Left ventricle myocardium superior (tissue), 1 donor: ENCODE measurements at places on chromosomes 4 and X.

DNA sequence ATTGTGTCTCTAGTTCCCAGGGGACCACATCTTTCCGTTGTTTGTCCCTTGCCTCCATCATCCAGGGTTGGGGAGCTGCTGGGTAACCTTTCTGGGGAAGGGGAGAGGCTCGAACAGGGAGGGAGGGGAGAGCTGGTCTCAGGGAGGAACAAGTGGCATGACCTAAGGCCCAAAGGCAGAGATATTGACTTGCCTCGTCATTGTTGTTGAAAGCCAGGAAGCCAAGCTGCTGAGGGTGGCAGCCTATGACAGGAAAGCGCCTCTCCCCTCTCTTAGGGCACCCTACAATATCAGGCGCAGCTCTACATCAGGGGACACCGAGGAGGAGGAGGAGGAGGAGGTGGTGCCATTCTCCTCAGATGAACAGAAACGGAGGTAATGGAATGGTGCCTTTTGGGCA lies 20.8 kb downstream of the ZNF185 start:
- no peak for DNase-seq

DNA sequence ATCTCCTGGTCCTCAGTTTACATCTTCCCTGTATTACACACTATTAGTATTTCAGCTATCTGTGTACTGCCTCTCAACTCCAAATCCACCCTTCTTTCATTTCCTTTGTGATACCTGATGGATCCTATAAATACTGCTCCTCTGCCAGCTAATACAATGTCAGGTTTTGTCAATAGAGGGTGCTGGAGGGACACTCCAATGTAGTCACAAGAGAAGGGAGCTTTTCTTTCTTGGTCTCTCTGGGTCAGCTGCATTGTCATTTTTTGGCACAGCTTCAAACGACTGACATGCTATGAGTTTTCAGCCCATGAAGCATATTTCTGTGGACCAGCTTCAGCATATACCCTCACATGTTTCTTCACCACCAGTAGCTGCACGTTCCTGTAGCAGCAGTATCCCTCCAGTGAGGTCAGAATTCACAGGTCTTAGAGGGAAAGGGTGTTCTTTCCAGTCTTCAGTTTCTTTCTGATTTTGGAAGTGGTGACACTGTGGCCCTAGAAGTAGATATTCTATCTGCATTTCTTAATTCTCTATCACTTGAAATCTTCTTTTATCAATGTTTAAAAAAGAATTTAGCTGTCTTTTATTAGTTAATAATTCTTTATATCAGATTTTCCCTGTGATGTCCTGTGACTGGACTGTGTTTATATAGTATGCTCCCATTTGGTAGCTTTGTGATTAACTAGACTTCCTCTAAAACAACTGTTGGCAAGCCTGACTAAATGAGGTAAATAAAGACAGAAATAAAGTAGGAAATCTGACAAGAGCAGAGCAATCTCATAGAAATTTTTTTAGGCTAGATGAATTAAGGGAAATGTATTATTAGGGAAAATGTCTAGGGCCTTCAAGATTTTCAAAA lies 60.6 kb downstream of the GABRA2 start:
- DNase-seq = no peak

DNA sequence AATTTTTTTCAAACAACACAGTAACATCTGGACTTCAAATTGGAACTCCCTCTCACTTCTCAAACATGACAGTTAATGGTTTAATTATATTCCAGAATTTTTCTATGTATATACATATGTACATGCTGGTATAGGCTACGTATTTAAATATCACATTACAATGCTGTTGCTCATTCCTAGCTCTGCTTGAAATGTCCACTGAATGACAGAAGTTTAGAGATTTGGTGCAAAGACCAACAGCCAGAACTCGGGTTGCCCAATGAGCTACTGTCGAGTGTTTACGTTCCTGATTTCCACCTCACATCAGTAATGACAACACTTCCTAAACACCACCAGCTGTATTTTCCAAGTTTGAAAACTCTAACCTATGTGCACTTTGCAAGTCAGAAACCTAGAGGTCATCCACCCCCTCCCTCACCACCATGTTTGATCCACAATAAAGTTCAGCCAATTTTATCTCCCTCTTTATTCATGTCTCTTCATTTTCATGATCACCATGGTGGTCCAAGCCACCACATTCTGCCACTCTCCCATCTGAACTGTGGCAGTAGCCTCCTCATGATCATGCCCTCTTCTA lies 49.3 kb upstream of the RPL34 start:
- DNase-seq = no peak

GRCh38 chr4:101853691-101854090 lies 63.2 kb downstream of the BANK1 start:
- no peak for DNase-seq

GRCh38 chrX:82556588-82556987 lies 951.5 kb upstream of the POU3F4 start:
- no peak for DNase-seq

- DNase-seq = no peak
Measured at GRCh38 chrX:56947699-56948098, 47.6 kb downstream of the SPIN3 start.

DNA sequence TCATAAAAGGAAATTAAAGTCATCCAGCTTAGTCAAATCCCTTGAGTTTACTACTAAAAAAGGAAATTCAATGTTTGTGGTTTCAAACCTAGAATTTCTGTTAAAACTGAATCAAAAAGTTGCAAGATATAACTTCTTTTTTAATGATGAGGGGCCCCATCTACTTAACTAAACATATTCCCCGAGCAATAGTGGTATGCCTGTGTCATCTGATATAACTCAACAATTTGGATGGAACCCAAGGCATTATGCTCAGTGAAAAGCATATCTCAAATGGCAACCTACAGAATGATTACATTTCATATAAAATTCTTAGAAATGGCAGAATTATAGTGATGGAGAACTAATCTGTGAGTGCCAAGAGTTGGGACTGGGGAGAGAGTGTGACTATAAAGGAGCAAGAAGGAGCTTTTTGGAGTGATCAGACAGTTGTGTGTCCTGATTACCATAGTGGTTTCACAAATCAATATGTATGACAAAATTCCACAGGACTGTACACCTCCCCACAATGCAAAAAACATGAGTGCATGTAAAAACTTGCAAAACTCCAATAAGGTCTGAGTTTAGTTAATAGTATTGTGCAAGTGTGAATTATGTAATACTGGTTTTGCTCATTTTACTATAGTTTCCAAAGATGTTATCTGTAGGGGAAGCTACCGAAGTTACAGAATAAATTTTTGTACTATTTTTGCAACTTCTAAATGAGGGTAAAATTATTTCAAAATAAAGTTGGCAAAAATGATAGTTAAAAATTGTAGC lies 323.2 kb downstream of the ARHGAP24 start:
- DNase-seq = no peak

- no peak for DNase-seq
Measured at GRCh38 chrX:45614853-45615252, 414.2 kb upstream of the DIPK2B start.

DNA sequence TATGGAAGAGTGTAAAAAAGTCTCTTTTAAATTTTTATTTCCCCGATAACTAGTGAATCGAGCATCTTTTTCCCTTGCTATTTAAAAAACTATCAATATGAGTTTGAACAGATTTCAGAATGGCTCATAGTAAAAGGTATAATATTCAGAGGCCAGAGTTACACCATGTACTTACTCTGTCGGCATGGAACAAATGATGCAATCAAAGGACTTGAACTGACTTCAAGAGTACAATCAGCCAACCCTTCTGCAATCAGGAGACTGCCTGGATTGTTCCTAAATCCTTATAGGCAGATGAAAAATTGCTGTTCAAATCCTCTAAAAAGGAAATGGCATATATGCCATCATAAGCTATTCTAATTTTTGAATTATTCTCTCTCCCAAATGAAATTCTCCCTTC lies 273.3 kb downstream of the SH2D1A start:
- no peak for DNase-seq

DNA sequence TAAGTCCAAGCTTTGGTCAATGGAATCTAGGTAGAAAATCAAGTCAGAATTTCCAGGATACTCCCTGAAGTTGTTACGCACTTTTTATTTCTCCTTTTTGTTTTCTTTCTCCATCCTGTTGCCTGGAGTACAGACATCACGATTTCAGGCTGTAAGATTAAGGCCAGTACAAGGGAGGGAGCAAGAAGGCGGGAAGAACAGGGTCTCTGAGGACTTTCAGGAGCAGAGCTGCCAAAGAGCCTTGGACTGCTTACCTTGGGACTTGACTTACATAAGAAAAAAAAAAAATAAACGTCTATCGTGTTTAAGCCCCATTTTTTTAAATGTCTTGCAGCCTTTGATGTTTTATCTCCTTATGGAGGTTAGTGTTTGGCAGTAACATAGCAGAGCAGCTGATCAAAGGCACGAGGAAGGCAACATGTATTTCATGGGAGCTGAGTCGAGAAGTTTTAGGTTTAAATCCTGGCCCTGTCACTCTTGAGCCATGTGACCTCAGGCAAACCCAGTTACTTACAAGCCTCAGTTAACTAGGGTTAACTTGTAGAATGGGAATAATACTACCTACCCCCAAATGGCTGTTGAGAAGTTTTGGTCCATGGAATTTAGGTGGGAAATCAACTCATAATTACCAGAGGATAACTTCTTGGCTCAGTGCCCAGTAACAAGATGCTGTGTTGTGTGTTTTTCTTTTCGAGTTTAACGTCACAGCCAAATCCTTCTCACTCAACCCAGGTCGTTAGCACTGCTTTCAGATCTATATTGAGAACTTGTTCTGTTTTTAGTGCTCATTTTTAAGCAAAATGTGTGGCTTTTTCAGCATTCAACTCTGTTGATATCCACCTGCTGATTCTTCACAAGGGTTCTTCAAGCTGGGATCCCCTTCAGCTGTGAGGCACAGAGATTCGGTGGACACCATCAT lies 106.8 kb downstream of the CLNK start:
- DNase-seq = no peak

GRCh38 chr4:58766763-58767162 lies 1656.6 kb upstream of the IGFBP7 start:
- no peak for DNase-seq

DNA sequence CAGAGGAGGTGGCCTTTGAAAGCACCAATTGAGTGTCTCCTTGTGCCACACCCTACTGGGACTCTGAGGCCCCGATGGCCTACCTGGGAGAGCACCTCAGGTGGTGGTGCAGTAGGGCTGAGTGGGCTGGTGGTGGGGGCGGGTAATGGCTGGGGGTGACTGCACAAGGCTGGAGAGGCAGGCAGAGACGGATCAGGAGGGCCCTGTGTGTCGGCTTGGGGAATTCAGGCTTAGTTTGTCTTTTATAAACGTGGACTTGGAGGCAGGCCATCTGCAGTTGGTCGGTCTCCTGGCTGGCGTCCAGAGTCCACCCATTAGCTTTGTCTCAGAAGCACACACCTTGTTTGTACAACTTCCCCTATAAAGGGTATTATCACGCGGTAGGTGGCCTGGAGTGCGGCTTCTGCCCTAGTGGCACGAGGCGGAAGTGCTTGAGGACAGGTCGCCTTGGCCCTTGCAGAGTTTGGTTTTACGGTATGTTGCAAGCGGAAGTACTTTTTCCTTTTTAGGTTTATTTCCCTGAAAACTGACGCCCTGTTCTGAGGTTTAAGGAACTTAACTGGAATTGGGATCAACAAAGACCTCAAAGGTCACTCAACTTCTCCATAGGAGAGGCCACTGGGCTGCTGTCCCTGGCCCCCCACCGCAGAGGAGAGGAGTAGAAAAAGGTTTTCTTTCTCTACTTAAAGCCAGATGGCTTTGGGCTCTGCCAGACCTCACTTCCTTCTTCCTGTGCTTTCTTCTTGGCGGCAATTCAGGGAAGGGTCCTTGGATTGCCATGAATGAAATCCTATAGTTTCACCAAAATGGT lies 8.0 kb downstream of the TBC1D14 start:
- peak; percentile 75 for DNase-seq

DNA sequence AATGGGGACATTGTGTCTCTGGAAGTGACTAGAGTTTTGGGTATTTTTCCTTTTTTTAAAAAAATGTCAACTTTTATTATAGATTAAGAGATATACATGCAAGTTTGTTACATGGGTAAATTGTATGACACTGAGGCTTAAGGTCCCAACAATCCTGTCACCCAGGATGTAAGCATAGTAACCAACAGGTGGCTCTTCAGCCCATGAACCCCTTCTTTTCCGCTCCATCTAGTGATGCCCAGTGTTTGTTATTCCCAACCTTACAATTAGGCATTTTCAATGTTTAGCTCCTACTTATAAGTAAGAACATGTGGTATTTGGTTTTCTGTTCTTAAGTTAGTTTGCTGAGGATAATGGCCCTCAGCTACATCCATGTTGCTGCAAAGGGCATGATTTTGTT lies 102.7 kb downstream of the GRID2 start:
- DNase-seq = no peak

DNA sequence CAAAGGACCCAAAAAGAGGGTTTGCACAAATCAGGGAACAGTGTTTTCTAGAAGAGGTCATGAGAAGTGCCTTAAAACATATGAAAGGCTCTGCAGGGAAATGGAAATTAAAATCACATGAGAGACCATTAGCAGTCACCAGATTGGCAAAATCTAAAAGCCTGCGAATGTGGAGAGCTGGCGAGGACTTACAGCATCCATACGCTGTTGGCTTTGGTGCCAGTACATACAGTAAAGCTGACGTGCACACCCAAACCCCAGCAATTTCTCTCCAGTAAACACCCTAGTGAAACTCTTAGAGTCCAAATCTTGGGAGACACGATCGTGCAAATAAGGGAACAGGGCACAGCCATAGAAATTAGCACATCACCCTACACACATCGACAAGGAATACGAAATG lies 25.4 kb upstream of the PPP2R2C start:
- DNase-seq = no peak

GRCh38 chr4:93080316-93080715 lies 748.2 kb upstream of the ATOH1 start:
- no peak for DNase-seq

GRCh38 chrX:103063918-103064434 lies at the start of gene BEX1:
Gene BEX1 (minus strand): TSS chrX:103064171. CDS start chrX:103063274, 897 bp downstream.
- peak; percentile 31 for DNase-seq

DNA sequence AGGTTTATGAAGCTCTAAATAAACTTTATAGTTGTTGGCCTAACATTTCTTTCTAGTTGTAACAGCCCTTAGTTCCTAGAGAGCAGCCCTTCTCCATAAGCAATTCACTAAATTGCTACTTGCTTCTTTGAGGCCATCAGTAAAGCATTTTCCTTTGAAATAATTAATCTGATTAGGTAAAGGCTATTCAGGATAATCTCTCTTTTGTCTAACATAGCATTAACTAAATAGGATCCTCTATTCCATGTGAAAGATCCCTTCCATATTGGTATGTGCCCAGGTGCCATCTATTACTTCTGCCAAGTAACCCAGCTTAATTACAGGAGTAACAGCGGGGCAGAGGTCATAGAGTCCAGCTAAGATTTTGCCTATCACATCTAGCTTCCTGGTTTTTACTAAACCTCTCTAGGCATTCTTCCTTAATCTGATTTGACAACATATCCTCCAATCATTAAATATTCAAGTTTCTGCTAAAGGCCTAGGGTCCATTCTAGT lies 1408.0 kb downstream of the PCDH18 start:
- DNase-seq = no peak

- DNase-seq = peak; percentile 31
Measured at GRCh38 chr4:107631560-107631959, 88.5 kb downstream of the PAPSS1 start.

DNA sequence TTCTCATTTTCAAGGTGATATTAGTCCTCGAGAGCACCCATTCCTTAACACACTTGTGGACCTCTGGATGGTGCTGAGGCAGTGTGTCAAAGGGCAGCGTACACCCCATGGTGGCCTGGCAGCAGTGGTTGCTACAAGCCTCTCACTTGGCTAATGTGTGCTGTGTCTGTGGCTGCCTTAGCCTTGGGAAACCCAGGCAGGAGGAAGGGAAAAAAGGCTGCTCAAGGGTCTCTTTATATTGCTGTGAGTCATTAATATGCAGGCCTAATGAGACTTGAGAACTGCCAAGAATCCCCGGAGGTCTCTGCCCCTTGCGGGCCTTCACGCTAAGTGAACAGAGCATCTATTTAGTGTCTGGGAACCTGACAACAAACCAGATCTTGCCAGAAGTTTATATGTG lies 7.0 kb downstream of the PCDH10 start:
- DNase-seq = no peak
